ENCODE measurements at places on chromosomes 3 and 15.
A peak's percentile ranks its signal among the peaks of the same experiment; 100 is the strongest.

- no peak for DNase-seq
- H3K36me3 ChIP-seq = no peaks in the 10 kb centered on the region
- no peak overlapping the region for H3K27ac ChIP-seq
- H3K4me3 ChIP-seq = no peak overlapping the region
- H3K27me3 ChIP-seq = no peaks in the 10 kb centered on the region
- no peaks in the 10 kb centered on the region for H3K4me1 ChIP-seq
Measured at GRCh38 chr3:5510300-5510699, 322.8 kb downstream of the EDEM1 start.

- peak overlapping the region; percentile 88 for H3K27ac ChIP-seq
- H3K36me3 ChIP-seq = peaks cover 13% of the 10 kb centered on the region
- H3K4me3 ChIP-seq = peak overlapping the region; percentile 93
- no peaks in the 10 kb centered on the region for H3K27me3 ChIP-seq
- DNase-seq = peak; percentile 93
- peaks cover 25% of the 10 kb centered on the region for H3K4me1 ChIP-seq
Measured at GRCh38 chr15:84654689-84655453, 788 bp upstream of the WDR73 start.

DNA sequence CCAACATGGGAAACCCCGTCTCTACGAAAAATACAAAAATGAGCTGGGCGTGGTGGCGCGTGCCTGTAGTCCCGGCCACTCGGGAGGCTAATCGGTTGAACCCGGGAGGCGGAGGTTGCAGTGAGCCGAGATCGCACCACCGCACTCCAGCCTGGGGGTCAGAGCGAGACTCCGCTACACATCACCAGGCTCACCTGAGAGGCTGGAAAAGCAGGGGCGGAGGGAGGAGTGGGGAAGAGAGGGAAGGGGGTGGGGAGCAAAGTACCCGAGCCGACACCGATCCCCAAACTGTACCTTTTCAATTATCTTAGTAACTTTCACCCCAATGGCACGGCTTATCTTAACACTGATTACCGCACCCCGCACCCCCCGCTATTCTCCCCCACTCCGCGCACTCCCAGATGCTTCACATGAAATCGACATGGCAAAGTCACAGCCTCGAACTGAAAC lies 46.4 kb upstream of the SYNM start:
- H3K27me3 ChIP-seq = no peaks in the 10 kb centered on the region
- H3K36me3 ChIP-seq = no peaks in the 10 kb centered on the region
- H3K4me3 ChIP-seq = peak overlapping the region; percentile 72
- H3K27ac ChIP-seq = no peak overlapping the region
- DNase-seq = no peak
- 0 out of 2 replicates have a peak, but pooled peaks cover 3% of the 10 kb centered on the region for H3K4me1 ChIP-seq

- peak overlapping the region; percentile 47 for H3K4me3 ChIP-seq
- peaks cover 56% of the 10 kb centered on the region for H3K4me1 ChIP-seq
- no peaks in the 10 kb centered on the region for H3K36me3 ChIP-seq
- H3K27ac ChIP-seq = peak overlapping the region; percentile 82
Measured at GRCh38 chr3:125140818-125141595, 71.5 kb downstream of the SLC12A8 start.

GRCh38 chr3:49867400-49867799 lies 2.3 kb downstream of the CAMKV start:
- DNase-seq = no peak
- H3K36me3 ChIP-seq = no peaks in the 10 kb centered on the region

GRCh38 chr15:44801364-44801763 lies 65.0 kb downstream of the TRIM69 start:
- no peak overlapping the region for H3K27ac ChIP-seq
- no peaks in the 10 kb centered on the region for H3K4me1 ChIP-seq
- DNase-seq = no peak
- H3K36me3 ChIP-seq = no peaks in the 10 kb centered on the region
- H3K4me3 ChIP-seq = no peak overlapping the region
- peaks cover 20% of the 10 kb centered on the region for H3K27me3 ChIP-seq

DNA sequence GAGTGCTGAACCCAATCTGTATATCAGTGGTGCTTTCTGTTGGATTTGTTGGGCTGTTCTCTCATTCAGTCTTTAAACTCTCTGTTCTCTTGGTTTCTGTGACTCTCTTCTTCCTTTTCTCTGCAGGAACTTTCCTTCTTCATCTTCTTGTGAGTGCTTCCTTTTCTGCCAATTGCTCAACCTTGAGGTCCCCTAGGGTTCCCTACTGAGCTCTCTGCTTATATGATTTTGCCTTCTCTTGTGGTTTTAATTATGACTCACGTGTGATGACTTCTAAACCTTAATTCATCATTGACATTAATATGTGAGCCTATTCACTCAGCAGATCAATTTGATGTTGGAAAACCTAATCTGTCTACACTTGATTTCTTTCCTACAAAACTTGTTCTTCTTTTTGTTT lies 39.4 kb downstream of the MOBP start:
- H3K27me3 ChIP-seq = peaks cover 23% of the 10 kb centered on the region
- no peak for DNase-seq
- H3K27ac ChIP-seq = no peak overlapping the region
- no peak overlapping the region for H3K4me3 ChIP-seq
- H3K4me1 ChIP-seq = no peaks in the 10 kb centered on the region
- H3K36me3 ChIP-seq = no peaks in the 10 kb centered on the region

- H3K27ac ChIP-seq = no peak overlapping the region
- DNase-seq = no peak
- H3K4me1 ChIP-seq = peaks cover 19% of the 10 kb centered on the region
- no peak overlapping the region for H3K4me3 ChIP-seq
Measured at GRCh38 chr15:67038736-67039135, 26.7 kb upstream of the SMAD3 start.

All from GM23248 (cell line).